ENCODE measurements at places on chromosomes 13 and 19. TPM values are rescaled to one million over a fixed set of nuclear protein-coding genes. Genes with fewer than 3 reads are reported as not detected.

GRCh38 chr19:54351474-54351873, 12.5 kb upstream of the LILRA4 start:
- DNase-seq = no peak

- DNase-seq = no peak
Measured at GRCh38 chr19:32876236-32876918, 6.8 kb upstream of the SLC7A9 start.

- DNase-seq = no peak
Measured at GRCh38 chr13:74669149-74669548, 534.9 kb upstream of the KLF12 start.

The SLC25A41 gene
- 0.44 TPM for total RNA-seq

The LAMP1 gene
- 129 TPM for total RNA-seq

The TSSK6 gene
- total RNA-seq = 2.5 TPM

DNA sequence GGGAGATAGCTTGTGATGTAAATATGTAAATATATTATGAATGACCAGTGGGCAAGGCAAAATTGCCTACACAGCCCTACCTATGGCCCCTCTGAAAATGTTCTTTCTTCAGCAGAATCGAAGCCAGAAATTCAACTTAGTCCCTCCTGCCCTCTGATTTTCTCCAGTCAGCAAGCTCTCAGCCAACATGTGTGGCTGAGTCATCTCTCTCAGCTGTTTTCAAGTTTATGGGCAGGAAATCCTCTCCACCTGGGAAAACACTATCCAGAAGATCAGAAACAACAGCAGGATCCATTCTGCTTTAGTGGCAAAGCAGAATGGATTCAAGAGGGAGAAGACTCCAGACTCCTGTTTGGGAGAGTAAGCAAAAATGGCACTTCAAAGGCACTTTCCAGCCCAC, 8.9 kb upstream of the ZNF527 start:
- DNase-seq = no peak

- no peak for DNase-seq
Measured at GRCh38 chr19:1862068-1862423, 1.3 kb downstream of the KLF16 start.

GRCh38 chr19:19475849-19476828, 39.2 kb downstream of the TSSK6 start:
- no peak for DNase-seq

DNA sequence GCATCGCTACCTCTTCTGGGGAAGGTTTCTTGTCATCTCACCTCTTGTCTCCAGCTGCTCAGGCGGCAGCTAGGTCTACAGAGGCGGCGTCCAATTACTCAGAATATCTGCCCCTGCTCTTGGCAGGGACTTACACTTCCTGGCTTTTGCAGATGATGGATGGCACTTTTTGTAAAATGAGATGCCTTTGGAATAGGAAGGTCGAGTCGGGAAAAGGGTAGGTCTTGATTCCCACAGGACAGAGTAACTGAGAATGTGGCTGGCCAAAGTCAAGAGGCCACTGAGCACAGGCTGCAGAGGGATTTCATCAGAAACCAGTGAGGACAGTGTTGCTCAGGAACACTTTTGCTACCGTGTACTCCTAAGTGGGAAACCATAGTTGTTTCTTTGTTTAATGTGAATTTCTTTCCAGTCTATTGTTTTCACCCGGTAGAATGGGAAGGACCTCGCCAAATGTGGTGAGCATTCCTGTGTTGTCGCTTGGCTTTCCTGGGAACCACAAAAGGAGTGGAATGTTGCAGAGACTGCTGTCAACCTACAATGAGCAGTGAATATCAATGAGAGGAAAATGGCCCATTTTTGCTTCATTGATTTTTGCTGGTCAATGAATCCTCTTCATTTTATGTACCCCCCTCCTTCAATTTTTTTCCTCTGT, 383.7 kb downstream of the HS6ST3 start:
- no peak for DNase-seq

- no peak for DNase-seq
Measured at GRCh38 chr19:29793116-29793727, 18.6 kb upstream of the CCNE1 start.

- no peak for DNase-seq
Measured at GRCh38 chr13:32889986-32890565, 126.1 kb upstream of the KL start.

GRCh38 chr19:11784356-11784755, 14.0 kb upstream of the ZNF491 start:
- DNase-seq = no peak

- DNase-seq = peak; percentile 64
Measured at GRCh38 chr19:7533281-7533885, 2.1 kb upstream of the PNPLA6 start.

DNA sequence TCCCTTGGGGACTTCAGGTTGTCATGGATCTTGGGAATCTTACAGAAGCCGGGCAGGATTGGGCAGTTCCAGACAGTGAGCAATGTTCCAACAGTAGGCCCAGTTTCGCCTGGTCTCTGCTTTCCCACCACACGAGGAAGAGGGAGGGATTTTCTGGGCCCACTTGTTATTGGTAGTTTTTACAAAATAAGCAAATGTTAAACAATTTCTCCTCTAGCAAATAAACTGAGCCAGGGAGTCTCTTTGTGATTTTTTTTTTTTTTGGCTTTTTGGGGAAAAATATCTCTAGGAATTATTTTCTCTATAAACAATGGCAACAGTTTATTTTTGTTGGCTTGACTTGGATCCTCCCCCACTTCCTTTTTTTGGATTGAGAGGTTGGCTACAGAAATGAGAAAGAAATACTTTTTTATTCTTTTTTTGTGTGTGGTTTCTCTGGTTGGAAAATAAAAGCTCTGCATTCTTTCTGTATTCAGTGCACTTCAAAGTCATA, 89.3 kb downstream of the TM9SF2 start:
- no peak for DNase-seq

DNA sequence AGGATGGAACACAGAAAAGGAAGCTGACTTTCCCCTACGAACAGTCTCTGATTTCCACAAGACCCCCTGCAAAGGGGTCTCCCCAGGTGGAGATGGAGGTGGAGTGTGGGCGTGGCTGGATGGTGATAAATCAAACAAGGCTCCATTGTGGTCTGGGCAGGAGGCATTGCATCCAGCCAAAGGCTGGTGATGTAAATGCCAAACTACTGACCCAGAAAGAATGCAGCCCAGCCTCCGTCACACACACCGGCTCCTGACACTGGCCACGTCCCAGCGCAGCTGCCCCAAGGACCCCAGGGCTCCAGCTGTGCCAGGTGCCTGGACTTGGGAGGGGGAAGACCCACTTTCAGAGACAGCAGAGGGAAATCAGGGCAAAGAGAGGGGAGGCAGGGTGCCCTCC, 6.3 kb downstream of the SLC7A1 start:
- no peak for DNase-seq

The NAA16 gene
- total RNA-seq = 29.0 TPM

GRCh38 chr19:14450168-14450874, 17.2 kb downstream of the PKN1 start:
- peak; percentile 78 for DNase-seq

The KLHL1 gene
- total RNA-seq = not detected

DNA sequence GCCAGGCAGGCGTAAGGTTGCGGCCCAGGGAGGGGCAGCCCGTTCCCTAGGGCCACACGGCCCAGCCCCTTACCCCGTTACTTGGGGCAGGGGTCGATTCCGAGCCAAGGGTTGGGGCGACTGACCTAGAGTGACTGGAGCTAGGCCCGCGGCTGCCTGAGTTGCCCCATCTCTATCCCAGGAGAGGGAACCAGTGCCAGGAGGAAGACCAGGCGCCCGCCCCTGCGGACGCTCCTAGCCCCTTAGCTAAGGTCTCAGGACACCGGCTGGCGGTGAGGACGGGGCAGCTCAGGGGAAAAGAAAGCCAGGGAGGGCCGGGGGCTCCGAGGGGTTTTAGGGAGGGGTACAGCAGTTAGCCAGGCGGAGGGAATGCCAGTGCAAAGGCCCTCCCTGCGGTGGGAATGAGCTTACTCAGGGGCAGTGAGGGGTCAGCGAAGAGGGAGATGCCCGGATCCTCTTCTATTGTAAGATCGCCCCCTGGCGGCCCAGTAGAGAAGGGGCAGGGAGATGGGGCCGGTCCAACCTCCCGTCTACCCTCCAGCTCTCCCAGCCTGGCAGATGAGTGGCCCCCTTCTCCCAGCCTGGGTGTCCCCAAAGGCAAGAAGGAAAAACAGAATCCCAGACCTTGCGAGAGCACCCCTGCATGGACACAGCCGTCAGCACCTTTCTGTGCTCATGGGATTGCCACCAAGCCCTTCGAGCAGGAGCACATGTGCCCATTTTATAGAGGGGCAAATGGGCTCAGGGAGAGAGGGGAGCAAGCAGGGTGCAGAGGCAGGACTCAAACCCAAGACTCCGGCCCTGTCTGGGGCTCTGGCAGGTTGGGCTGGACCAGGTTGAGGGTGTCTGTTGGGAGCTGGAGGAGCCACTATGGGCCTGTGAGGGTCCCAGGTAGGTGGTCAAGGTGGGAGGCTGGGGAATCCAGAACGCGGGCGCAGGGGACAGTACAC, 16.3 kb downstream of the CILP2 start:
- peak; percentile 61 for DNase-seq

The ACTL9 gene
- total RNA-seq = not detected

The C13orf42 gene
- not detected for total RNA-seq

The ZNF761 gene
- total RNA-seq = 13.1 TPM

GRCh38 chr19:27717825-27718224, 1495.1 kb downstream of the UQCRFS1 start:
- DNase-seq = no peak

The ZNF442 gene
- total RNA-seq = 0.86 TPM

DNA sequence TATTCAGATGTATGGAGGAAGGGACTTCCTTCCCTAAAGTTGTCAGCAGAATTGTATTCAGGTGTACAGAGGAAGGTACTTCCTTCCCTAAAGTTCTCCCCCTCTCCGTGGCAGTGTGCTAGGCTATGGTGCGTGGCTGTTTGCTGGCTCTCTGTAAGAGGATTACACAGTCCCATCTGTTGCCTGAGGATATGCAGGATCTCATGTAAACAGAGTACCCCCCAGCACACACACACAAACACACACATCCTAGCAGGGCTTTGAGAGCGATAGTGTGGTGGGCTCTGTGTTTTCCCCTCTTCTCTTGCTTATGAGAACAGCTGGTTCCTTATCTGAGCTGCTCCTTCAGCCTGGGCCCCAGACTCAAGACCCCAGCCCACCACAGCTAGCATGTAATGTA, 10.3 kb downstream of the NEK5 start:
- DNase-seq = no peak

The DEDD2 gene
- total RNA-seq = 32.1 TPM

GRCh38 chr19:10089801-10090375, 3.8 kb downstream of the SHFL start:
- no peak for DNase-seq

DNA sequence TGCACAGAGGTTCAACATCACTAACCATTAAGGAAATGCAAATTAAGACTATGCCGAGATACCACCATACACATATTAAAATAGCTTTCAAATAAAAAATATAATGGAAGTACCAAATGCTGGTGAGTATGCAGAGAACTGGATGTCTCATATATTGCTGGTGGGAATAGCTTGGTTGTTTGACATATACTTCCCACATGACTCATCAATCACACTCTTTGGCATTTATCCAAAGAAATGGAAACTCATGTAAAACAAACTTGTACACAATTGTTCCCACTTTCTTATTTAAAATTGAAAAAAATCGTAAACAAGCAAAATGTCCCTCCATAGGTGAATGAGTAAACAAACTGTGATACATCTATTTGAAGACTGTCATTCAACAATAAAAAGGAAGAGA, 982.6 kb upstream of the ATXN8OS start:
- no peak for DNase-seq

The USPL1 gene
- total RNA-seq = 28.5 TPM

GRCh38 chr13:100490692-100491091, 97.9 kb downstream of the GGACT start:
- DNase-seq = no peak

All from A673 (cell line).